ENCODE measurements at places on chromosomes 2 and 18.

DNA sequence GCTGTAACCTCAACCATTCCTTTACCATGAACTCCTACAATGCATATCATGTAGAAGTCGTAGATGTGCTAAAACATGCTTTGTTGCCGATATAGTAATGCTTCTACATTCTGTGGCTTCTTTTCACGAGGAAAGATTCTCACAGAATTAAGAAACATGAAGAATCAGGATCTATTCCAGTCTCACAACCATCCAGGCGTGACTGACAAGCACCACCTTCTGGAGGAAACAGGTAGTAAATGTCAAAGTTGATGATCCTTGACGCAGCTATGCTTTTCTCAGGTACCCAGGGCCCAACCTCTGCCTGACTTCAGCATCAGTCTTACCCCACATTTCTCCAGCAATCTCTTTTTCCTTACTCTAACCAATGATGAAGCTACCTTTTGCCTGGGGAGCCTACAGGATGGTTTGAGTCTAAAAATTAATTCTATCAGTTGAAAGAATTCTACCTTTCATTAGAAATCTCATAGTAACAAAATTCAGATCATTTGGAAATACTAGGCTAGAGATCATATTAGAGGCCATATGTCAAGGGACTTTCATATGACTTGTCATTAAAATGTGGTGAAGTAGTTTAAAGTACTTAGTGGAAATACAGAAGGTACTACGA is 123.3 kb upstream of the RND3 start:
- DNase-seq, result peak; percentile 18

GRCh38 chr2:217242947-217243346 is 383.1 kb upstream of the TNP1 start:
- no peak for DNase-seq

- DNase-seq, result no peak
Measured at GRCh38 chr2:238424313-238424700, 2.4 kb upstream of the ASB1 start.

DNA sequence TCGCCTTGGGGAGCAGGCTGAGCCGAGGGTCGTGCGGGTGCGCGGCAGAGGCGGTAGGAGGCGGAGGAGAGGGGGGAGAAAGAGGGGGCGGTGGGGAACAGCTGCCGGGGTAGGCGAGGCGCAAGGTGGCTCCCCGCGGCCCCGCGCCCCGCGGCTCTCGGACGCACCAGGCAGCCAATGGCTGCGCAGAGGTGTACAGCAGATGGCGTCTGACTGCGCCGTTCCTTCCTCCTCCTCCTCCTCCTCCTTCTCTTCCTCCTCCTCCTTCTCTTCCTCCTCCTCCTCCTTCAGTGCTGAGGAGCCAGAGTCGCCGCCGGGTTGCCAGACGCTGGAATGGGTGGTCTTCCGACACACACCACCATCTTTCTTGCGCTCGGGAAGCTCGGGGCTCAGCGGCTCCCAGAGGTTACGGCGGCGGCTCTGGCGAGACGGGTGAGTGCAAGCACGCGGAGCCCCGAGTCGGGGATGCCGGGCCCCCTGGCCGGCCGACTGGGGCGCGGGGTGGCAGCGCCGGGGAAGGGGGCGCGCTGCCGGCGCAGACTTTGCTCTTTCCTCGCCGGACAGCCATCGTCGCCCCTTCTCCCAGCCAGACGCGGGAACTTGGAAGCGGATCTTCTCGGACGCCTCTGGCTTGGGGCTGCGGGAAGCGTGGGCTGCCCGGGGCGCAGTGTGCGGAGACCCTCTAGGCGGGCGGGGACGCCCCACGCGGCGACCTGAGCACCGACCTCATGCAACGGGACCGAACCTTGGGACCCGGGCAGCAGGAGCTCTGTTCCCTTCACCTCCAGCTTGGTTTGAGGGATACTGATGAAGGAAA is at the start of gene THSD7B:
THSD7B (plus strand) TSS at position 290 of the 817 bp plus-strand sequence. CDS start 116,634 bp downstream, outside the sequence.
- no peak for DNase-seq

DNA sequence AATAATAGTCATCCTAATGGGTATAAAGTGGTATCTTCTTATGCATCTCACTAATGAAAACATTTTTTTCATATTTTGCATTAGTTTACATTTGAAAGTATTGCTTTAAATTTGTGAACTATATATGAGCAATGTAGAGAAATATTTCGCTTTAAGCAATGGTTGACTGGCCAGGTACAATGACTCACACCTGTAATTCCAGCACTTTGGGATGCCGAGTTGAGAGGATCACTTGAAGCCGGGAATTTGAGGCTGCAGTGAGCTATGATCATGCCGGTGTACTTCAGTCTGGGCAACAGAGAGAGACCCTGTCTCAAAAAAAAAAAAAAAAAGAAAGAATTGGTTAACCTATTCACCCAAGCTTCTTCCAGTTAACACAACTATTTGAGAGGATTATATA is 15.1 kb downstream of the ZCCHC2 start:
- no peak for DNase-seq

DNA sequence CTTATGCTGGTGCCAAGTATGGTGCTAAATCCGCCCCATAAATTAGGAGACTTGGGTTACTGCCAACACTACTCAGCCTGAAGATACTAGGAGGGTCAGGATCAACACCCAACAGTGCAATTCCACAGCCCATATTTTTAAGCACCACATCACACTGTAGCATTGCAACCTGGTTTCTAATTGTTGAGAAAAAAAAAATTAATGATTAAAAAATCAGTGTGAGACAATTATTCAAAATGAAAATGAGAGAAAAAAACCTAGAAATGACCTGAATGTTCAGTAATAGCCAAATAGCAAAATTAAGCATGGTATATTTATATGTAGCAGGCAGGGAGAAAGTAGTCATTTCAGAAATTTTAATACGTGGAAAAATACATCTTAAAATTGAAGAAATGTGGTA is 29.2 kb upstream of the HNRNPLL start:
- DNase-seq, result no peak

GRCh38 chr2:72134408-72134996 is 13.2 kb downstream of the CYP26B1 start:
- DNase-seq, result no peak
